Stimulated activated CD8-positive, alpha-beta memory T cell treated with anti-CD3 and anti-CD28 coated beads, Interleukin-12 subunit alpha, Interleukin-12 subunit beta, amount 100 ng/mL, for 1 hour (primary cell): ENCODE measurements at places on chromosomes 6 and 20.

DNA sequence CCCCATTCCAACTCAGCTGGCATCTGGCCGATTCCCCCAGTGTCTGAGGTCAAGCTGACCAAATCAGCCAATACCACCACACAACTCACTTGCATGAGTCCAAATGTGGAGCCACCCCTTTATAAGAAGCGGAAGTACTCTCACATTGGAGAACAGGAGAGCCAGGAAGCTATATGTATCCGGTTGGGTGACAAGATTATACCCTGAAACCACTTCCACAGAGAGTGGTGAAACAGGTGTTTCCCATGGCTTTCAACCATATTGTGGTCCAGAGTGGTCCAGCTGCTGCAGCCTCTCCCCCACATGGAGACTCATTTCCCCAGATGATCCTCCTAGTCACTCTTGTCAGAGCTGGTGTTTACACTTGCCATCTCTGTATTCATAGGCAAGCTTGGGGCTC, 24.0 kb upstream of the SERINC1 start:
- DNase-seq = no peak

- no peak for DNase-seq
Observed at GRCh38 chr6:131602781-131603312, 25.2 kb downstream of the MED23 start.

DNA sequence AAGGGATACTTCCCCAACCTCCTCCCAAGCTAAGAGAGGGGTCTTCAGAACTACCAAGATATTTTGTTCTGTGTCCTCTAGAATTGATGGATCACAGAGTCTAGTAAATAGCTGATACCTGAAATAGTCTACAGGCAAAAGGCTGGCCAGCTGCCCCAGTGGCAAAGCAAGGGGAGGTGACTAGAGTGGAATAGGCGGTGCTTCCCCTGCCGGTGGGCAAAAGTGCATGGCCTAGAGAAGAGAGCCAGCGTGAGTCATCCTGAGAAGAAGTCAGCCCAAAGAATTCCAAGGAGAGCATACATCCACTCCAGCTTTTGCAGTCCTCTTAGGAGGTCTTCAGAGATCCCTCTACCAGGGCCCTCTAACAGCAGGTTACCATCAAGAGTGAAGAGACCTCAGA, 14.7 kb downstream of the DPPA5 start:
- DNase-seq = no peak

GRCh38 chr6:53837865-53838769, 43.3 kb downstream of the LRRC1 start:
- DNase-seq = no peak

DNA sequence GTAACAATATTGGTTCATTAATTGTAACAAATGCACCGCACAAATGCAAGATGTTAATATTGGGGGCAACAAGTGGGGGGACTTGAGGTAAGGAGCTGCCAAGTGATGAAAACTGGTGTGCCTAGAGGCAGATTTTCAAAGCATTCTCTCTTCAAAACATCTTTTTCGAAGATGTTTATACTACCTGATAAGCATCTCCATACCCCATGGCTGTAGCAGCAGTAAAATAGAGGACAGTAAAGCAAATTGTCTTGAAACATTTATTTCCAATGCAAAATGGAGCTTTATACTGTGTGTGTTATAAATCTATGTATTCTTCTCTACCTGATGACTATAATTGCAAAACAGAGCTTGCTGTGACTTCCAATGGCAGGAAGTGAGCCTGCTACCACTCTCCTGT, 42.5 kb downstream of the MYLIP start:
- no peak for DNase-seq

DNA sequence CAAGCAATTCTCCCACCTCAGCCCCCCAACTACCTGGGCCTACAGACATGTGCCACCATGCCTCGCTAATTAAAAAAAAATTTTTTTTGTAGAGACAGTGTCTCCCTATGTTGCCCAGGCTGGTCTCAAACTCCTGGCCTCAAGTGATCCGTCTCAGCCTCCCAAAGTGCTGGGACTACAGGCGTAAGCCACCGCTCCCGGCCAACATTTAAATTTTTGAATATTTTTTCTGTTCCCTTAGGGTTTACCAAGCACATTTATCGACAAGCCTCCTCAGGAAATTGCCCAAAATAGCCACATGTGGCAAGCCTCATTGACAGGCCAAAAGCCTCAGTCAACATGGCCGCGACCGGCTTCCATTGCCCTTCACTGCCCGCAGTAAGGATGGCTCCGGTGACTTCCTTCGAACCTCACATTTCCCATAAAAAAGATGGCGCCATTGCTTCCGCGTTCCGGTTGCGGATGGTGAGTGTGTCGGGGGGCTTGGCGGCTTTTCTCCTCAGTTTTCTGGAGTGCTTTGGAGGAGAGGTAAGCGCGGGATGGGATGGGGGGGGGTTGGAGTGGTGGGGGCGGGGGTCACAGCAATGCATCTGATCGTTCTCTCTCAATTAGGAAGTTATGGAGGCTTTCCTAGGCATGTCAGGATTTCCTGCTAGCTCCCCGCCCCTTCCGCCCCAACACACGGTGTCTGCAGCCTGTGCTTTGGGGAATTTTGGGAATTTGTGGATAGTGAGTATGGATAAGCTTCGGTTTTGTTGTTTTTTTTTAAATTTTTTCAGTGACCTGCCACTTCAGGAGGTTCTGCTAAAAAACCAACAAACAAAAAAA, at the start of gene SHLD1:
Gene SHLD1 (plus strand): TSS at position 450 of the 828 bp plus-strand sequence. CDS start 22,465 bp downstream, outside the sequence.
- peak; percentile 73 for DNase-seq

DNA sequence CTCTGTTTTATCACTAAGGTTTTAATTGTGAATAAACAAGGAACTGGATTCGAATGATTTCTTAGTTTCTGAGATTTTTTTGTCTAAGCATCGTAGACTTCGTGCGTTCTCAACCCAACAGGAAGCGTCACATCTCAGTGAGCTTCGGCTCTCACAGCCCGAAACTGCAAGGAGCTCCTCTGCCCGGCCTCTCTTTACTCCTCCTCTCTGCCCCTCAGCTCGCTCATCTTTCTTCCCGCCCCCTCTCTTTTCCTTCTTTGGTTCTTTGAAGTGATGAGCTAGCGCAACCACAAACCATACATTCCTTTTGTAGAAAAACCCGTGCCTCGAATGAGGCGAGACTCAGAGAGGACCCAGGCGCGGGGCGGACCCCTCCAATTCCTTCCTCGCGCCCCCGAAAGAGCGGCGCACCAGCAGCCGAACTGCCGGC, 480 bp upstream of the NT5E start:
- DNase-seq = no peak

DNA sequence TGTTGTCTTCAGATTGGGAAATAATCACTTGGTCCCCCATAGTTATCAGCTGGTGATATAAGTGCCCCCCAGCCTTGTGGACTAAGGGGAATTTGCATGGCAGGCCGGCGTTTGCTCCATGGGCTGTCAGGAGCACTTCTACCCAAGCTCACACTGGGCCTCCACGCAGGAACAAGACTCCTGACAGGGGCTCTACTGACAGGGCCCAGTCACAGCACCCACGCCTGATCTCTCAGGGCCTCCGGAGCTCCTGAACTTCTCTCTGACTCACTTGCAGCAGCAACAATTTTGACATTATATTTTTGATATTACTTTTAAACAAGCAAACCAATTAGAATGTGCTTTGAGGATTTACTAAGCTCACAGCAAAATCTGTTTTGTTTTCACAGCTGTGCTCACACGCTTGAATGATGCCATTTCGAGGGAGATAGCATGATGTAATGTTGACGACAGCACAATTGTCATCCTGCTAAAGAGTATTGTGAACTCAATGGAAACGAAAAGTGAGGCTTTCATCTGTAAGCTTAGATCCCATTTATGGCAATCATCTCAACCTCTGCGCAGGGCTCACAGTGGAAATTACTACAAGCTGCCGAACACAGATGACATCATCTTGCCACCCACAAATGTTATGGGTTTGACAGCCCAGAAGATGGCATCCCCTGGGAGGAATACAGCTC, 28.7 kb upstream of the TXNDC5 start:
- DNase-seq = no peak

GRCh38 chr20:312067-312466, 13.3 kb upstream of the SOX12 start:
- DNase-seq = no peak

- DNase-seq = no peak
Observed at GRCh38 chr6:49155316-49155715, 307.7 kb downstream of the MMUT start.

DNA sequence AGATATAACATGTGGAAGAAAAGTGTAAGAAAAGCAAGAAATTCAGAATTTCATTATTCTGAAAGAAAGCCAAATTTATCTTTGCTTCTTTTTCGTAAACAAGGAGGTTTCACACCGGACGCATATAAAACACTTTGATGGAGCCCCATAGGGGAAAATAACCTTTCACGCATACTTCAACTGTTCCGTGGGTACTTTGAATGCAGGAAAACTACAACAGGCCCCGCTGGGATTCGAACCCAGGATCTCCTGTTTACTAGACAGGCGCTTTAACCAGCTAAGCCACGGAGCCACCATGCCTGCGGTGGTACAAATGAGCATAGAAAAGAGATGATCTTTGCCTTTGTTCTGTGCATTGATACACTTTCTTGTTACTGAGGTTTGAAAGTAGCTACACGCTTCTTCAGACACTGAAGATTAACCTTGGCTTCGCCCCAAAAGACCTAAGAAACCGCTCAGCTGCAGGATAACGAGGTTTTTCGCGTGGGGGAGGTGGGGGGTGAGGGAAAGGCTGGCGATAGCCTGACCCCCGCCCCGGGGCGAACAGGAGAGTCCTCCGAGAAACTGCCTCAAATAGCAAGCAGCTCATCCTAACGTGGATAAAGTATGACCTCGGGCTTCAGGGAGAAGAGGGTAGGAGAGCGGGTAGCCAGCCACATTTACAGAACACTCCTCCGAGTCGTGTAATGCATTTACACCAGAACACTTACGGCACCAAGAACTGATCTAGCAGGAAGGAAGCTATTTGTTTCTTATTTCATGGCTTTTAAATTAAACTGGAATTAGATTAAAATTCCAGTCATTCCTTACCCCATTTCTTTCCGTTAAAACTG, 5.3 kb upstream of the HMGN4 start:
- peak; percentile 94 for DNase-seq

- DNase-seq = no peak
Observed at GRCh38 chr6:52522151-52522626, 54.7 kb downstream of the TRAM2 start.

- DNase-seq = no peak
Observed at GRCh38 chr6:105560611-105561066, 157.8 kb upstream of the PREP start.

GRCh38 chr6:156557251-156557910, 219.8 kb upstream of the ARID1B start:
- DNase-seq = no peak

DNA sequence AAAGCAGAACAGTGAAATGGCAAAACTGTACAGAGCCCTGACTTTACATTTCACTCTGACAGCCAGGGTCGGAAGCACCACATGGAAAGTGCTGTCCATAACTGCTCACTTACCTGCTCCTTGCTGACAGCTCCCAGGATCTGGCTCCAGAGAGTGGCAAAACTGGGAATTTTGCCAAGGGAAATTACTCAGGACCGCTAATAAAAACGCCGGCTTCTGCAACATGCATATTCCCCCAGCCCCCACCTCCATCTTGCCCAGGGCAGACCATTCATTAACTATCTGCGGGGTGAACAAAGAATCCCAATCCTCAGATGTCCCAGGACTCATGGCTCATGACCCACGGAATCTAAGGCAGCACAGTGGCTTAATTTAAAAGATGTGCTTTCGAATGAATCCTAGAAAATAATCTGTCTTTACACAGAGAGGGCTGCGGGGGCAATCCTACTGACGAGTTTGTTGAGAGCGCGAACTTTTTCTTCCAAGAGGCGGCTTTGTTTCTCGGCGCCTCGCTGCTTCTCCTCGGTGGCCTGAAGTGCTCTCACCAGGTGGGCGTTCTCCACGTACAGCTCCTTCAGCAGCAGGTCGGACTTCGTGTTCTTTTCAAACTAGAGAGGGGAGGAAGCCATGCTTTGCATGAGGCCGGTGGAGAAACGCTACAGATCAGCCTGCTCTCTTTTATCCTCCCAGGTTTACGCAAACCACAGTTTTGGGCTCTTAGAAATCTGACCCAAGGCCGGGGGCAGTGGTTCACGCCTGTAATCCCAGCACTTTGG, 45.8 kb downstream of the GINS1 start:
- no peak for DNase-seq

DNA sequence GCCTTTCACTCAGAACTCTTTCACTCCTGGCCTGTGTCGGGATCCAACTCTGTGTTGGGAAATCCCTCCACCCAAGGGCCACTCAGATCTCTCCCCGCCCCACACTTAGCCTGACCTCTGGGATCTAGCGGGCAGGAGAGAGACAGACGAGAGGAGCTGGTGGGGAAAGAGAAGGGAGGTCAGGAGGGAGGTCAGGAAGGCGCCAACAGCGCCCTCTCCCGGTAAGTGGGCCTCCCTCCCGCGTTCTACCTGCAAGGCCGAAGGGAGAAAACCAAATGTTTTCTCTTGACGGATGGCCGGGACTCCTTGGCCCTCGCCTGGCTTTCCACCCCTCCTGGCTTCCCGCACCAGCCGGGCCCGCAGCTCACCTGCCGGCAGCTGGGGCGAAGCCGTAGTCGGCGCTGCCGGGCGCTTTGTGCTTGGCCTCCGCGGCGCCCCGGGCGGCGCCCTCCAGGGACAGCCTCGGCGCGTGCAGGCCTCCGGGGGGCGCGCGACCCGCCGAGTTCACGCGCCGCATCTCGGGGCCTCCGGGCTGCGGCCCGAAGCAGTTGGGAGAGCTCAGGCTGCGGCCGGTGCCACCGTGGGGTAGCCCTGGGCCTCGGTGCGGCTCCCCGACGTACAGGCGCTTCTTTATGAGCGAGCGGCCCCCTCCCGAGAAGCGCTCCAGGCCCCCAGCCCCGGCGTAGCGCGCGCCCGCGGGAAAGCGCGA, 38.2 kb downstream of the C6orf132 start:
- peak; percentile 50 for DNase-seq

DNA sequence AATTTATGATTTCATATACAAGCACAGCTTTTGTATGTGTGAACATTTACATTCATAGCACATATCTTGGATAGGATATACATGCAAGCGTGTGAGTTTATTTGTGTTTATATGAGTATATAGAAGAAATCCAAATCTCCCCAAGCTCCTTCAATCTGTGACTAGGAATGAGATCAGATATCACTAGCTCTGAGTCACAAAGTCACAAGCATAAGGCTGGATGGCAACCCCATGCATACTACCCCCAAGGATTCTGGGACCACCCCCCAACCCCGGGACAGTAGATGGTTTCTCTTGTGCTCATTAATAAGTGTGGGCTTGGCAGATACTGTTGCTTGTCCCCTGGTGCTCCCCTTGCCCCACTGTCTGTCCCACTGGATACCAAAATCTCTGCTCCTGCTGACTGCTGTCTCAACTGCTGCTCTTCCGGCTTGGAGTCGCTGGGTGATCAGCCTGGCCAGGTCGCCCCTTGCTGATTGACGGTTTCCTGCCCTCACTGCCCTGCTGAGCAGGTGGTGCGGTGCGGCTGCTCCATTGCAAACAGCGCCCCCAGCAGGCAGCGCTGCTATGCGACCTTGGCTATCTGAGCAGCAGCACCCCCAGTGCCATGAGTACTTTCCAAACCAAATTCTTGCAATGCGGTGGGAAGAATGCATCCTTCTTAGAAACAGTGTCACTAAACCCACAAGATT, 279.4 kb downstream of the CD83 start:
- DNase-seq = no peak
